Ureter (tissue), 1 donor: ENCODE measurements at places on chromosomes 4 and X. TPM values are rescaled to one million over a fixed set of nuclear protein-coding genes. Genes with fewer than 3 reads are reported as not detected.

Gene SORBS2
- total RNA-seq: 103 TPM

Gene CACNA1F
- total RNA-seq: 0.49 TPM

Gene CLNK
- 0.31 TPM for total RNA-seq

Gene PRAF2
- total RNA-seq: 20.9 TPM

DNA sequence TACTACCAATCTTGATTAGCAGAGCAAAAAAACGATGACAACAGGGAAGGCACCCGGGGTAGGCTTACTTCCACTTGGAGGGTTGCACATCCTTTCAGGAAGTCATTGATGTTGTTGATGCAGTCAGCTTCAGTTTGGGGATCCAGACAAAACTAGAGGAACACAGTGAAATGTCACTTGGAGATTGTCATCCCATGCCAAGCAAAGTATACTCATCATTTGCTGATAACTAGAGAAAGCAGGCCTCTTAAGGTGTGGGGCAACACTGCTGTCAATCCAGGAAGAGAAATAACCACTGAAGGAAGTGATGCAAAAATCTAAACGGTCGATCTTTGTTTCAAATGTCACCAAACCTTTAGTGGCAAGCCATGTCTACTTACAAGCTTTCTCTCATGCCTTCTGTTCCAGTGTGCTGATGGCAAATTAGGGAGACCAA, 1.4 kb downstream of the ARHGEF6 start:
- DNase-seq: no peak

DNA sequence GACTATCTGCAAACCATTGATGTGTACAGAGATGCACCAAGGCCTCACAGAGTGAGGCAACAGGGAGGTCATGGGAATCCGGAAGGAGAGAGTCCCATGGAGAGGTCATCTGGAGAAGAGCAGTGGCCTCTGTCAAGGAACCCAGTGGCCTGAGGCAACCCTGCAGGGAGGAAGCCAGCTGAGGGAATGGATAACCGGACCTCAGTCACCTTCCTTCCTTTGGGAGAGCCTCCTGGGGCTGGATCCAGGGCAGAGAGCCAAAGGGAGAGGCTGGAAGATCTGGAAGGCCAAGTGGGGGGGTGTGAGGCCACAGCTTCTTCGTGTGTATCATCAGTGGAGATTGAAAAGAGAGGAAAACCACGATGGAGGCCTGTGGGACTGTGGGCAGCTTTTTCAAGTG, 24.3 kb upstream of the CD38 start:
- DNase-seq: no peak

GRCh38 chr4:93342738-93343137, 485.8 kb upstream of the ATOH1 start:
- DNase-seq: no peak
